ENCODE measurements at places on chromosomes 3 and 15. TPM values are rescaled to one million over a fixed set of nuclear protein-coding genes. Genes with fewer than 3 reads are reported as not detected.

MORC1 gene
- total RNA-seq, result not detected

LSAMP gene
- total RNA-seq, result 1.5 TPM

LRRIQ4 gene
- not detected for total RNA-seq

DNA sequence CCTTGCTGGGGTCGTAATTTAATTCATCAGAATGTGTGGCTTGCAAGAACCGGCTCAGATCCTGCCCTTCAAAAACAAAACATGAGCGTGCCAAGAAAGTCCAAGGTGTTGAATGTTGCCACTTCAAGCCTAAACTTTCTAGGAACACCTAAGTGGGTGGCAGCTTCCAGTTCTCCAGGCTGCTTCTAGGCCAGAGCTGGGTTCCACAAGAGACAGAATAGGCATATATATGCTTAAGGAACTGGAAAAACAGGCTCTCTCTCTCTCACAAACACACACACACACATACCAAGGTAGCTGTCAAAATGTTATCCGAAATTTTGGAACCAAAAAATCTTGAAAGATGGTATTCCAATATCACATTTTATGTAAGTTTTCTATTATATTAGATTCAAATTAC is 890 bp upstream of the ADIPOQ start:
- no peak for DNase-seq

DNA sequence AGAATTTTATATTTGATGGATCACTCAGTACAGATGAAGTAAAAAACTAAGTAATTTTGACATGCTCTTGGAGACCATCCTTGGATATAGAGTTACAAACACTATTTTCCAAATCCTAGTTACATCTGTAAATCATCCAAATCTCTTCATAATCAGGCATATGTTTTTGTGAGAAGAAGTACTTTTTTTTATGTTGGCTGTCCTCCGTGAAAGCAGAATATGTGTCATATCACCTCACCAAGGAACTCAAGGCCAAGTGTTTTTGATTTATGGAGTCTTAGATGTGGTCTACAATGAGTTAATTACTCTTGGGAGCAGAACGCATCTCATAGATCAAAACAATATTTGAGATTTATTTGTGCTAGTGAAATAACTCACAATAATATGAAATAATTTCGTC is 416.5 kb upstream of the TGFBR2 start:
- DNase-seq, result no peak

DNA sequence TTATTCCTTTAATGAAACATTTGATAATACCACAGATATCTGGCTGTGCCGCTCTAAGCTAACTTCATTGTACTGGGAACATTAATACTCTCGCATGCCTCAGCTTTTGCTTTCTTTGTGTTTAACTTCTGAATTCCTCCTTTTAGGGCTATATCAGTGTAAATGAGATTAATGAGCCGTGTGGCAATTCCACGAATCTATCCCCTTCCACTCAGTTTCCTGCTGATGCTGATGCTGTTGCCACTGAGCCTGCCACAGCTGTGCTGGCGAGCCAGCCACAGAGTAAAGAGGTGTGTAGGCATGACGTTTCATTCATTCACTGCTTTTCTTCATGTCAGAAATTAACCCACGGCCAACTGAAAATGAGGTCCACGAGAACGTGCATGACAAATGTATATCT is 30.0 kb upstream of the ABHD10 start:
- DNase-seq, result no peak

GRCh38 chr3:52331906-52332305 is 15.8 kb downstream of the DNAH1 start:
- DNase-seq, result no peak

All from Peyer's patch (tissue), 4 donors.